ENCODE measurements at places on chromosomes 16 and 17.

- no peak for DNase-seq
Measured at GRCh38 chr17:4565209-4566141, 5.1 kb upstream of the GGT6 start.

DNA sequence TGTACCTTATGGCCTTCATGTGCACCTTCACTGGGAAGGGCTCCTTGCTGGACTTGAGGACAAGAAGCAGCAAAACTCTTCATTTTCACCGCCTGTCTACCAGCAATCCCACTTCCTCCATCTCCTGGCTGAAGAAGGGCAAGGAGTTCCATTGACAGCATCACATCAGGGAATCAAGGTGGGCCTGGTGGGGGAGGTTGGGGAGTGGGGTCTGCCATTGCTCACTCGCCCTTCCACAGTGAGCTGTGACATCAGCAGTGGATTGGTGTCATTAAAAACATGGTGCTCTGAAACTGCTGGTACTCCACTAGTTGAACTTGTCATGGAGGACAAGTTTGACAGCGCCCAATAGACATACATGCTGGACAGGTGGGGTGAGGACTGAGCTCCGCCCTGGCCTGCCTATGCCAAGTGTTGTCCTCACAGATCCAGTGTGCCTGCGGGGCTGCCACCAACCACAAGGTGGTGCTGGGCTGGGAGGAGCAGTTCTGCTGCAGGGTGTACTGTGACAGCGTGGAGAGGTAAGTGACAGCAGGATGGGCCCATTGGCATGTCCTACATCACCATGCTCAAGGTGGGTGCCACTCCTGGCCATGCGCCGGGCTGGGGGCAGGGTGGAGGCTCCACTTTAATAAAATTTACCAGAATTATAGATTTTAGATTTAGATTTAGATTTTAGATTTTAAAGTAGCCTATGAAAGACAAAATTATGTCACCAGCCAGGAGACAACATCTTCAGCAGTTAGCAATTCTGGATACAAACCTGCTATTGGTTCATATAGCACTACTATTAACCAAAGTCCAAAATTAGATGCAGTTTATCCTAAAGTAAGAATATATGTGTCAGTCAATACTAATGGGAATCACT lies 1729.1 kb downstream of the TP53TG3F start:
- no peak for DNase-seq

- no peak for DNase-seq
Measured at GRCh38 chr16:49003992-49004391, 277.6 kb downstream of the CBLN1 start.

DNA sequence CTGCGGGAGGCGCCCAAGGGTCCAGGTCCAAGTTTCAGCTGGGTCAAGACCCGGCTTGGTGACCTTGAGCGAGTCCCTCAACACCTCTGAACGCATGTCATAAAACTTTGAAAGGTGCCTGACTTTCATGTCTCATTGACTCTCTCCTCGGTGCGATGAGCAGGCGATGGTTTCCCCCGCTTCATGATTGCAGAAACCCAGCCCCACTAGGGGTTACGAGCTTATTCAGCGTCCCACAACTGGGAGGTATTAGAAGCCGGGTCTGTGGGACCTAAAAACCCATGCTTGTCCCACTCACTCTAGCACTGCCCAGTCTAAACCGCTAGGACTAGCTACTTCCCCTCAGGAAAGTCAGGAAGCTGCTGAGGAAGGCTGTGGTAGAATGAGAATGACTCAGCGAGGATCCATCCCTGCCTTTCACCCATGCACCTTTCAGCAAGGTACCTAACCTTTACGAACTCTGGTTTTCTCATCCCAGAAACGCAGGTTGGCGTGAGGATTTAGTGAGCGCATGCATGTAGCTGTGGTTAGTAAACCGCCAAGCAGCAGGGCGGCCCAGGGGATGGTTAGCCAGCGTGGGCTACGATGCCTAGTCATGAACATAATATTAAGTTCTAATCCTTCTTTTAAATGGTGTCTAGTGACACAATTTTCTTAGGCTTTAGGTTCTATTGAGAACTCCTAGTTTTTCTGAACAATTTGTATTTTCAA lies 26.2 kb upstream of the RFFL start:
- no peak for DNase-seq

Measured in stimulated activated CD4-positive, alpha-beta T cell treated with anti-CD3 and anti-CD28 coated beads, Interleukin-1b, Interleukin-23, amount 100 ng/mL, for 1 hour (primary cell).